Smooth muscle cell of the brain vasculature (primary cell): ENCODE measurements at places on chromosomes 6 and 20.

DNA sequence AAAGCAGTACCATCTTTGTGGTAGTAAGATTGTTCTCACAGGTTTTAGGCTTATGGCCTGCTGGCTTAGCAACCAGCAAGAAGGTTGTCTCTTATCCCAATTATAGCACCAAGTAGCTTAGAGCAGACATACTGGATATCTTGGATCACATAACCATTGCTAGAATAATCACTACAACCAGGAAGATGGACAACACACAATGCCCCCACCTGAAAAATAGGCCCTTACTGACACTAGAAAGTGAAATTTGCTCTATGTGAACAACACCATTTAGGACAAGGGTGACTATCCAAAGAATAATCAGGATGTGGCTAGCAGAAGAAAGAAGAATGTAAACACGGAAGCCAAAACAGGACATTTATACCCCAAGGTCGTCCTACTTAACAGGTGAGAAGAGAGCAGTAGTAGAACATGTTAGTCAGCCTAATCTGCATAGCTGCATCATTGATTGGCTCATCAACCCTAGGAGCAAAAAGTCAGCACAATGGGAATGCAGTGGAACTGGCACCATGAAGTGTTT is 172.7 kb upstream of the MARCKS start:
- DNase-seq, result no peak

DNA sequence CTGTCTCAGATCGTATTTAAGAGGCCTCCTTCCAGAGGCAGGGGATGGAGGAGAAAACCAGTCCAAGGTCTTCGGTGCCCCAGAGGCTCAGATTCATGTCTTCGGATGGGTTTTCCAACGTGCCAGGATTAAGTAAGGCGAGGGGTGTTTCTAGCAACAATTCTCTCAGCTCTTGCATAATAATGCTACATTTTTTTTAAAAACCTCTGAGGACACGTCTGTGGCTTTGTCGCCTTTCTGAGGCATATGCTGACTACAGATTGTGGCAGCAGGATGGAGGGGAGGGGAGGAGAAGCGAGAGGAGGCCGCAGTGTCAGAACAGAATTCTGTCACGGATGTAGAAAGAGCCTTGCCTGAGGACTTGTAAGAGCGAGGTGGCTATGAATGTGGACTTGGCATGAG is 17.7 kb upstream of the CCDC167 start:
- DNase-seq, result no peak

DNA sequence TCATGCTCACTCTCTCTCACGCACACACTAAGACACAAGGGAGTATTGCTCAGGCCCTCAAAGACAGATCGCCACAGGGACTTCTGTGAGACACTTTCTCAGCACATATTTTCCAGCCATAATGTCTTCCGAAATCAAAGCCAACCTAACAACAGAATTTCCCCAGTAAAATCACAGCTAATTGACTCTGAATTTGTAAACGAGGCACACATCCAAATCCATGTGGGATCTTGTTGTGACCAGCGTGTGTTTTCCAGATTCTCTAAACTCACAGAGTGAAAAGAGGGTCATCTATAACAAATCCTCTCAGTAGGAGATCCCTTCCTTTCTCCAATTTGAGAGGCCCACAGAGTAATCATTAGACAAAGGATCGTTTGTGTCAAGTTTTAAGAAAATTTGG is 280.4 kb downstream of the PACRG start:
- no peak for DNase-seq

DNA sequence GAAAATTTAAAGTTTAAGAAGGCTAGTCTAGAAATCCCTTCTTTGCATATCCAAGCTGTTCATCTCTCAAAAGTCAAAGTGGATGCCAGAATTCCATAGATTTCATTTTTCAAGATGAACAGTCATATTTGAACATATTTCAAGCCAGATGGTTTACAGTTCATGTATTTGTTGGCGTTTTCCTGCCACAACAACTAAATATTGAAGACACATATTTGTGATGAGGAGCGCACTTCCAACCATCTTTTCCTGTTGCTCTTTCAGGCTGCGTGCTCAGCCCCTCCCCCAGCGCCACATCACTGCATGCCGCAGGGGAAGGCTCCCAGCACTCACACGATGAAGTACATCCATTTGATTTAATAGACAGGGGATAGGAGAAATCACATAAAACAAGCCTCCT is 5.9 kb upstream of the NOX3 start:
- no peak for DNase-seq

GRCh38 chr6:7135755-7136154 is 28.0 kb downstream of the RREB1 start:
- DNase-seq, result no peak

DNA sequence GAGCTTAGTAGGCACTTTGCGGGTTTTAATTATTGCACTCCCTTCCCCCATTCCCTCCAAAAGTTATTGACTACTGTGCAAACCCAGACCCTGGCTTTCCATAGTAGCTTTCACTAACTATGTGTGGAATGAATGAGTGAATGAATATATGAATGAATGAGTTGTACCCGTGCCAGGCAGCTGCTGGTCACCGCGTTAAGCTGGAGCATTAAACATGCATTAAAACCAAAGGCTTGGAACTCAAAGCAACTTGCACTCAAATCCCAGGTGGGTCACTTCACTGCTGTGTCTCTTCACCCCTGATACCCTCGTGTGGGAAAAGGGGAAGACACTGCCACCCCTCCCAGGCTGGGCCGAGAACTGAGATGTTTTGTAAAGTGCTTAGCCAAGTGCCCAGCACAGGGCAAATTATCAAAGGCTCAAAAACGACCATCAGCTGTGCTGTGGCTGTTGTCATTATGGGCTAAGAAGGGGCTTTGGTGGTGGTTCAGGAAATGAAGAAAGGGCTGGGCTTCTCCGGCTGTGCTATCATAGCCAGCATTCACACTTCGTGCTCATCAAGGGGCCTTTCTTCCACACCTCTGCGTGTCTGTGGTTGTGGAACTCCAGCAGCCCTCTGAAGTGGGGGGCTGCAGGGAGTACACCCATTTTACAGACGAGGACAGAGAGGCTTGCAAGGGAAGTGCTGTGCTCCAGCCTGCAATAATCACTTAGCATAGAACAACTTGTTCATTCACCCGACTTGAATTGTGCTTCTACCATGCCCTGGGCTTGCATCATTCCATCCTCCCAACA is 60.2 kb upstream of the STX16 start:
- no peak for DNase-seq

DNA sequence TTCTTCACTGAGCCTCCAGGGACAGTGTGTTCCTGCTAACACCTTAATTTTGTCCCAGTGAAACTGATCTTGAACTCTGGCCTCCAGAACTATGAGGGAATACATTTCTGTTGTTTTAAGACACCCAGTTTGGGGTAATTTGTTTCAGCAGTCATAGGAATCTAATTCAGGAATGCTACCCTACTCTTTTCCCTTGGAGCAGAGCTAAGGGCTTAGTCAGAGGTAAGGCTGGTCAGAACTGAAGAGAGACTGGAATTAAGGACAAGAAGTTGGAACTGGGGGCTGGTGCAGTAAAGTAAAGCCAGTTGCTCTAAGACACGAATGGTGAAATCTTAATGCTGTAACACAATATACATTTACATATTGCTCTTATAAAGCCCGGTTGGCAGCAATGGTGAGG is 809.7 kb downstream of the MAFB start:
- no peak for DNase-seq
